ENCODE measurements at places on chromosomes 2 and 18. TPM values are rescaled to one million over a fixed set of nuclear protein-coding genes. Genes with fewer than 3 reads are reported as not detected.

- DNase-seq, result no peak
Measured at GRCh38 chr2:238257786-238258700, 18.2 kb upstream of the HES6 start.

DNA sequence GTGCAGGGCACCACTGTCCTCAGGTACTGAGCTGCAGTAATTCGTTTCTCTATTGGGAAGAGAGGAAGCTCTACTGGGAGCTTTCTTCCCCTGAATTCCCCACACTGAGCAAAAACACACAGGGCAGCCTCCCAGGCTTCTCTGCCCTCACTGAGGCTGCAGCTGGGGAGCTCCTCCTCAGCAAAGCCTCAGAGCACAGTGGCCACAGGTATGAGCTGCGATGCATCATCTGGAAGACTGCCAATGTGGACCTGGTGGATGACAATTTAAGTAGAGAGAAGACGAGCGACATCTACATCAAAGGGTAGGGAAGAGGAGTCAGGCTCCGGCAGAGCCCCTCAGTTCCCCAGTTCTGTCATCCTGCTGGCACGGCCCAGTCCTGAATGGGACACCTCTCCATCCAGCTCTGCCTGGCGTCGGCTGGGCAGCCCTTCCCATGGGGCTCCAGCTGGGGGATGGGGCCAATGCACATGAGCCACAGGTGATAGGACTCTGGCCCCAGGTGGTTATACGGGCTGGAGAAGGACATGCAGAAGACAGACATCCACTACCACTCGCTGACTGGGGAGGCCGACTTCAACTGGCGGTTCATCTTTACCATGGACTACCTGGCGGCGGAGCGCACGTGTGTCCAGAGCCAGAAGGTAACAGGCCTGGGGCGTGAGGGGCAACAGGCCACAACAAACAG lies 37.6 kb downstream of the LMAN2L start:
- no peak for DNase-seq

Gene TSHZ1
- 13.5 TPM for total RNA-seq

Gene CRYGC
- not detected for total RNA-seq

GRCh38 chr2:37585295-37585908 lies 86.0 kb downstream of the CDC42EP3 start:
- no peak for DNase-seq
